H4 (cell line): ENCODE measurements at places on chromosomes 11 and 22. TPM values are rescaled to one million over a fixed set of nuclear protein-coding genes. Genes with fewer than 3 reads are reported as not detected.

Gene CLCF1
- total RNA-seq: 7.0 and 8.3 TPM in 2 replicates

Gene AMPD3
- total RNA-seq: 1.6 and 1.9 TPM in 2 replicates

Gene ARSA
- 8.4 and 9.3 TPM in 2 replicates for total RNA-seq

Gene LRRC10B
- total RNA-seq: not detected in 2 replicates

Gene SERGEF
- 42.8 and 46.7 TPM in 2 replicates for total RNA-seq

Gene MIOX
- total RNA-seq: not detected in 2 replicates

Gene SCGB2A2
- total RNA-seq: not detected in 2 replicates

Gene SCN4B
- 2.5 and 3.9 TPM in 2 replicates for total RNA-seq

Gene TSGA10IP
- total RNA-seq: not detected in 2 replicates

Gene CHORDC1
- 37.0 and 58.4 TPM in 2 replicates for total RNA-seq

DNA sequence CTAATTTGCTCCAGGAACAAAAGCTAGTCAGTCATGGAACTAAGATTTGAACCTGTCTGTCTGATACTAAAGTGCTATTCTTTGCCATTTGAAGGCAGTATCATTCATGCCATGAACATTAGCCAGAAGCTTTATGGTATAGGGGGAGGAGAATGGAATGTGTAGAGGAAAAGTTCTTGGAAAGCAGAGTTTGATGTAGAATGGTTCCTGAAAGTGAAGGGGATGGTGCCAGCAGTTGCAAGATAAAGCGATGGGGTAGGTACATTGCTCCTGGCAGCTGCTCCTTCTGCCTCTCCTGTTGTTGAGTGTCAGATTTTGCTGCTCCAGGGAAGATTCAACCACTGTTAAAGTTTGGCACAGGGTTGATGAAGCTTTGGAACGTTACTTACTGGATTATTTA, 53.4 kb downstream of the ARHGAP42 start:
- DNase-seq: peak; percentile 10

DNA sequence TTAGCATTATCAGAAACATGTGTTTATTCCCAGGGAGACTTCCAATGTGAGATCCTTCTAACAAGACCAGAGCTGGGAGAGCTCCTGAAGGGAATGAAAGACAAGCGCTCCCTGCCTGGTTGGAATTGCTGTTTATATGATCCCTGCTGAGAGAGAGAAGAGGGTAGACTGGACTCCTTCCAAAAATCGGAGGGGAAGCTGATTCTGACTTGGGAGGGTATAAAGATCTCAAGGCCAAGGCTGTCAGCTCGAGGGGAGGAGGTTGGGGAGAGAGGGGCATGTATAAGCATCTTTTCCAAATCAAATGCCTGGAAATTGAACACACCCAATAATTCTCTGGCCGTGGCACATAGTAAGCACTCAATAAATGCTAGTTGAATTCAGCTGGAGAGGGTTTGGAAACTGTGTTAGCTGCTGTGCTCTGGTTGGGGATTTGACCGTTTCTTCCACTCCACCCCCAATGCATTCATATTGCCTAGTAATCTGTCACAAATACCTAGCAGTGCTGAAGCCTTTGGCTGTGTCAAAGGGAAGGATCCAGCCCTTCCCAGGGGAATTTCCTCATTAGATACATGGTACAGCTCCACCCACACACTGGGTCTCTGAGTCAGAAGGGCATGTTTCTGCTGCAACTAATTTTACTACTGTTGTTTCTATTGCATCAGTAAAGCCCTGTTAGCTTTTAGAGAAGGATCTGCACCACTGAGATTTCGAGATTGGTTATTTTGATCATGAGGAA, 61.5 kb downstream of the CACNG2 start:
- DNase-seq: no peak

GRCh38 chr11:78731027-78731426, 156.4 kb upstream of the NARS2 start:
- DNase-seq: no peak

DNA sequence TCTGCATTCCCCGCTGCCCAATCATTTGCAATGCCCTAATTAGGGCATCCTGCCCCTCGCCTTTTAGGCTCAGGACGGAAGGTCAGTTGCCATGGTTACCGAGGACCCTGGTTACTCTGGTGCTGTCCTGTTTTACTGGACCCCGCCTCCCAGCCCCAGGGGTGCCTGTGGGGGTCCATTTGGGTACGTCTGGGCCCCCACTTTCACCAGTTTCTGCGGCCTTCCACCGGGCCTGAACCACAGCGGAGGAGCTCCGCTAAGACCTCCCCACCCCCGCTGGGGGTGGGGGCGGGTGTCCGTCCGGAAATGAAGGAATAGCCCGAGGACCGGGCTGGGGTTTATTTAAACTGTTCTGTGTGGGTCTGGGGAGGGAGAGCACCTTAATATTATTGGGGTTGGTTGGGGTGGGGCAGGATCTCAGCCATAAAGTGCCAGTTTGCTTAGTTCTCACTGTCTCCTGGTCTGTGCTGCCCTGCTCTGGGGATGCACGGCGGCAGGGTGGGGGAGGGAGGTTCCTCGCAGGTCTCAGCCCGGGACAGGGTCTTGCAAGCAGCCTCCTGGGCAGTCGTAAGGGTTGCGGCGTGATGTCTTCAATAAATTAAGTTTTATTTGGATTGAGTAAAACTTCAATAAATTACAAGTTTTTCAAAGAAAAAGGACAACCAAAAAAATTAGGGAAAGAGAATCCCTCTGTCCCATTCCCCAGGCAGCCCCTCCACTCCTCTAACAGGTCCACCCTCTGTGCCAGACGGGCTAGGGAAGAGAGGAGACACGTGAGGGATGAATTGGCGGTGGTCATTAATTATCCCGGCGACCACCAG, 5.3 kb downstream of the PHOX2A start:
- DNase-seq: no peak

- no peak for DNase-seq
Observed at GRCh38 chr11:110424775-110425444, 4.8 kb upstream of the FDX1 start.

DNA sequence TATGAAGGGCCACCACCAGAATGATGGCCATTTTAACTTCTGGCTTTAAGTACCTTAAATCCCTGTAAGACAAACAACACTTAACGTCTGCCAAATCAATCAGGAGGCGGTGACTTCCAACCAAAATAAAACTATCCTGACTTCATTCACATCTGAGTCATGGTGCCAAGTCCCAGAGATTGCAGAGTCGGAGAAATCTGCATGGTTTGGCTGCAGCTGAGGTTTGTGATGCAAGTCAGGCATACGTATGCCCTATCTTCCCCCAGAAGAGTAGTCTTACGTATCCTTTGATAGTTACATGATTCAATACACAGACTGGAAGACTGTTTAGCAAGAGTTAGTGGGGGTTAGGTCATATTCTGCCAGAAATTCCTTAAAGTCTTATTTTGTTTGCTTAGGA, 1.7 kb upstream of the GAB2 start:
- peak; percentile 73 for DNase-seq

DNA sequence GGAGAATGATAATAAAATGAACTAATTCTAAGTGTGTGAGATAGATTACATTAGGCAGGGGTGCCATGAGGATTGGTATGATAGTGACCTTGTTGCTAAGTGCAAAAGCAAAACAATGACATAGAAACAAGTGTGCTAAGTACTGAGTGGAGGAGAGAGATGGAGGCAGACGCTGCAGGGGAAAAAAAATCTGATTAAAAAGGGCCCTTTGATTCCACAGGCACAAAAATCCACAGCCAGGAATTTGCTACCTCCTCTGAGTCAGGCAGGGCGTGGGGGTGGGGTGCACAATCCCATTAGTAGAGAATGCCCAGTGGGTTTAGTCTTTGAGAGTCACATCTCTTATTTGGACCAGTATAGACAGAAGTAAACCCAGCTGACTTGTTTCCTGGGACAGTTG, at the start of gene CNTF:
CNTF (plus strand) TSS at position 322 of the 400 bp plus-strand sequence. CDS start 88 bp downstream, outside the sequence.
- no peak for DNase-seq

- DNase-seq: peak; percentile 6
Observed at GRCh38 chr22:27780161-27780575, 21.4 kb downstream of the MN1 start.

DNA sequence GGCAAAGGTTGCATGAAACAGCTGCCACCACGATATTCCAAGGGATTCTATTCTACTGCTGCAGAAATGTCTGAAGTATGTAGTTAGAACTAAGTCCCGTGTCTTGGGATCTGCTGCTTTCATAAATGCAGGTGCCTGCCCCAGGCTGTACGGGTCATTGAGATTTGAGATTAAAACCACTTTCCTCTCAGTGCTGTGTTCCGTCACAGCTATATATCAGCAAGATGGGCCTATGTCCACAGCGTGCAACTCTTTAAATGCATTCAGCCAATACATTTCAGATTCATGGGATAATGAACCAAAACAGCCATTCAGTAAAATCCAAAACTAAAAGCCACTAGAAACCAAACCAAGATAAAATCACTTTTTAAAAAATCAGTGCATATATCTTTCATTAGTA, 107.3 kb upstream of the LUZP2 start:
- DNase-seq: no peak

DNA sequence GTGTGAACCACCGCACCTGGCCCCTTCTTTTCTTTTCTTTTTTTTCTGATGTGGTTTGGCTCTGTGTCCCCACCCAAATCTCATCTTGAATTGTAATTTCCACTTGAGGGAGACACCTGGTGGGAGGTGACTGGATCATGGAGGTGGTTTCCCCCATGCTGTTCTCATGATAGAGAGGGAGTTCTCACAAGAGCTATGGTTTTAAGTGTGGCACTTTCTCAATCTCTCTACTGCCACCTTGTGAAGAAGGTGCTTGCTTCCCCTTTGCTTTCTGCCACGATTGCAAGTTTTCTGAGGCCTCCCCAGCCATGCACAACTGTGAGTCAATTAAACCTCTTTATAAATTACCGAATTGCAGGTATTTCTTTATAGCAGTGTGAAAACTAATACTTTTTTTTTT, 4.9 kb upstream of the TCN2 start:
- peak; percentile 43 for DNase-seq

GRCh38 chr11:46991391-46991790, 54.8 kb downstream of the CSTPP1 start:
- no peak for DNase-seq

GRCh38 chr11:64206457-64207255, at the start of gene FERMT3:
FERMT3 (plus strand) TSS chr11:64206721; CDS start chr11:64207365, 644 bp downstream.
- no peak for DNase-seq

- no peak for DNase-seq
Observed at GRCh38 chr22:48152164-48152775, 1389.8 kb downstream of the TBC1D22A start.

DNA sequence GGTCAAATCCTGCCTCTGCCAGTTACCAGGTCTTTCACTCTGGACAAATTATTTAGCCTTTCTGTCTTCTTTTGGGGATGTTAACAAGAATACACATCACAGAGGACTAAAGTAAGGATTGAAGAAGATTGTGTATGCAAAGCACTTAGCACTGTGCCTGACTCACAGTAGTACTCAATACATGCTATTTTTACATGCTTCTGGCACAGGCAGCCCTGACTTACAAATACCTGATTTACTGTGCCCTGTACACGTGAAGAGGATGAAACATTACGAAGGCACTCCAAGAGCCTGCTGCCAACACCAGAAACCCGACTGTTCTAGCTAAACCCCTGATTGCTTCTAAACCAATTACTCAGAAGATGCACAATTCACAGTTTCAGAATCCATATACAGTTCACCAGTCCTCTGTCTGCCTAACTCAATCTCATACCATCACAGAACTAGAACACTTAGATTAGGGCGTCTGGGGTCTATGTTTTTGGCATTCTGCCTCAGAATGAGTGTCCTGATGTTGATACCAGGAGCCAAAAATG, 300.9 kb upstream of the DDI1 start:
- DNase-seq: no peak

GRCh38 chr22:17191163-17191784, 28.0 kb downstream of the ADA2 start:
- DNase-seq: peak; percentile 75

DNA sequence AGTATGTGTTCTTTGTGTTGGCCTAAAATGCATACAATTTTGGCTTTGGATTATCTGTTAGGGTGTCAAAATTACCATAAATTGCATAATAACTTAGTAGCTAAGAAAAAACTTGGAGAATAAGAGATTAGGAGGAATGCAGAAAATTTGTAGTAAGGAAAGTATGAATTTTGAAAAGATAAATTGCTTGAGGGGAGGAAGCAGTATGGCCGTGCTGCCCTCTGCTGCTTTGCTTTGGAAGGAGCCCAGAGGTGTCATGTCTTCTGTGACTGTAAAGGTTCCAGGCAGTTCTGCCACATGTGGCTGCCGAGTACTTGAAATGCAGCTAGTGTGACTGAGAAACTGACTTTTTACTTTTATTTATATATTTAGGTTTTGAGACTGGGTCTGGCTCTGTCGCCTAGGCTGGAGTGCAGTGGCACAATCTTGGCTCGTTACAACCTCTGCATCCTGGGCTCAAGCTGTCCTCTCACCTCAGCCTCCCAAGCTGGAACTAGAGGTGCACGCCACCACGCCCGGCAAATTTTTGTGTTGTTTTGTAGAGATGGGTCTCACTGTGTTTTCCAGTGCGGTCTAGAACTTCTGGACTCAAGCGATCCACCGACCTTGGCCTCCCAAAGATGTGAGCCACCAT, 1.8 kb downstream of the ADSL start:
- DNase-seq: peak; percentile 45

- no peak for DNase-seq
Observed at GRCh38 chr11:80280737-80281136, 839.9 kb upstream of the TENM4 start.

DNA sequence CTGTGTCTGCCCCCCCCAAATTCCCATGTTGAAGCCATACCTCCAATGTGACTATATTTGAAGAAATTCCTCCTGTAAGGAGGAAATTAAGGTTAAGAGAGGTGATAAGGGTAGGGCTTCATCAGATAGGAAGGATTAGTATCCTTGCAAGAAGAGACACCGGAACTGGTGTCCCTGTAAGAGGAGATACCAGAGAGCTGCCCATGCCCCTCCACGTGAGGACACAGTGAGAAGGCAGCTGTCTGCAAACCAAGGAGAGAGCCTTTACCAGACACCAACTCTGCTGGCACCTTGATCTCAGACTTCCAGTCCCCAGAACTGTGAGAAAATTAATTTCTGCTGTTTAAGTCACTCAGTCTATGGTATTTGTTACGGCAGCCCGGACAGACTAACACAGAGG, 109.3 kb downstream of the ARFGAP2 start:
- no peak for DNase-seq
